ENCODE measurements at places on chromosomes 11 and 22.

DNA sequence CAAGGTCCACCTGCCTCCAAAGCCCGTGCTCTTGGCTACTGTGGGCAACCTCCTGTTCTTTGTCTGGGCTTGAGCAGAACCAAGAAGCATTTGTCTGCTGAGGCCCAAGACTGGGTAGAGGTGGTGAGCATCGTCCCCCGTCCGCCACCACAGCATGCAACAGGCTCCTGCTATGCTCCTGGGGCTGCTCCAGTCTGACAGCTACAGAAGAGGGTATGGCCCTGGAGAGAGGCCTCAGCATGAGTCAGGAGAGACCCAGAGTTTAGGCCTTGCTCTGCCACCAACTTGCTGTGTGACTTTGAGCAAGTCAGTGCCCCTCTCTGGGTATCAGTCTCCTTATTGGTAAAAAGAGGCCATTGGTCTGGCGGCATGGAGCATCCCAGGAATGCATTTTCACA, 91.2 kb downstream of the TP53I11 start:
- DNase-seq: no peak

DNA sequence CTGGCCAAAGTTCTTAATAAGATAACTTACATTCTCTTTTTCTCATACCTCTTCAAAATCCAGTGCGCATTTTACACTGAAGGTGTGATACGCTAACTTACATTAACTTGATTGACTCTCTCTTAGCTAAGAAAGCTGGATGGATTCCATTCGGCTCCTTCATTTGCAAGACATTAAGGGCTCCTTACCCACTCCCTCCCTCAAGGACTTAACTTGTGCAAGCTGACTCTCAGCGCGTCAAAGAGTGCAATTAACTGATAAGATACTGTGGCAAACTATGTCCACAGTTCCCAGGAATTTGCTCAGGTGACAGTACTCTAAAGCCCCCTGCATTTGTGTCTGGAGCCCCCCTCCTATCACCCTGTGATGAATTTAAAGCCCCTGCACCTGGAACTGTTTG, 6.4 kb upstream of the RFPL1 start:
- DNase-seq: no peak

GRCh38 chr22:28933321-28933720, 49.9 kb downstream of the ZNRF3 start:
- no peak for DNase-seq

DNA sequence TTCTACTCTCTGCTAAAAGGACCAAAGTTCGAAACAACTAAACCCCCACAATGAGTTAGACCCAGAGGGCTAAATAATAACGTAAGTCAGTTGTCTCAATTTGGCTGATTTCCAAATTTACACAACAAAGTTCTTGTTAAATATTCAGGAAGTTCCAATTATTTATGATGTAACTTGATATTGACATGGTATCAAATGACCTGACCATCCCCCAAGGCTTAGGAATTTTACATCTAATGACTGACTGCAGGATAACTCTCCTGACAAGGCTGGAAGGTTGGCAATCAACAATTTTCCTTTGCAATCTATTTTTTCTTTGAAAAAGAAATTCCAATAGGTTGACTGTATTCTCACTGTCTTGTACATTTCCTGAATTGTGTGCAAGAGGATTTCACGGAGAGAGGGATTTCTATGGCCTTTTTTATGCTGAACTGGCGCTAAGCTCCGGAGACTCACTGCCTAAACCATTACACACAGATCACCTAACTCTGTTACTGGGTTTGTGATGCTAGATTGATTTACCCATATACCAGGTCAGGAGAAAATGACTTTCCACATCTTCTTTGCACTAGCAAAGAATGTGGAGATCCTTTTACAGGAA, 9.6 kb upstream of the CDON start:
- DNase-seq: no peak

GRCh38 chr11:12841946-12842630, 167.0 kb upstream of the RASSF10 start:
- peak; percentile 69 for DNase-seq

- peak; percentile 45 for DNase-seq
Observed at GRCh38 chr11:120562806-120563425, 51.4 kb downstream of the GRIK4 start.

DNA sequence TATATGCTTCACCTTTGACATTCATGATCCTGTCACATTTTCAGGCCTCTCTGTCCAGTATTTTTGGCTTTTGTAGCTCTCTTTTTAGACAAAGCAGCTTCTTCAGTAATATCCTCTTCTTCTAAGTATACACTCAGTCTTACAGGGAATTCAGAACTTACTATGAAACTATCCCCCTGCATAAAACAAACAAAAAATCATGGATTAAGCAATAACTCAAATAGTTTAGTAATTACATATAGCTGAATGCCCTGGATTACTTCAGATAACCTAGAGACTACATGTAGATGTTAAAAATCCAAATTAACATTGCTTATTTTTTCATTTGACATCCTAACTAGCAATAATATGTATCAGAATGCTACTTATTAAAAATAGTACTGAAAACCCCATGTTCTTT, 5.2 kb downstream of the TAF1D start:
- DNase-seq: no peak

- no peak for DNase-seq
Observed at GRCh38 chr11:19711911-19712280, 741 bp upstream of the NAV2 start.

GRCh38 chr11:129374081-129374992, 1.3 kb upstream of the BARX2 start:
- DNase-seq: no peak

DNA sequence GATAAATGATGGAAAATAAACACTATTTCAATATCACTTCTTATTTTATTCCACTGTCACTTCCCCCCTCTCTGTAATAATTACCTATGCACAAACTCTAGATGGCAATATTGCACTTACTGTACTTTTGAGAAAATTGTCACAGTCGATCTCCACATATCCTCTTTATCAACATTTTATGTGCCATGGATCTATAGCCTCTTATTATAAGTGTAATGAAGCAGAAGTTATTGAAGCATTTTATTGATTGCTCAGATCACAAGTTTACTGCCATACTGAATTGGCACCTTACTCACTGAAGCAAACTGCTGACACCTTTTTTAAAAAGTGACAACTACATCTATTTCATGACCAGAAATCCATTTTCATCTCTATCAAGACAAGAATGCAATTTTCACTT, 133.4 kb downstream of the DCDC1 start:
- DNase-seq: no peak

GRCh38 chr11:16763746-16764145, 25.3 kb downstream of the C11orf58 start:
- no peak for DNase-seq

- DNase-seq: no peak
Observed at GRCh38 chr22:46537946-46538813, 760 bp upstream of the CELSR1 start.

- DNase-seq: no peak
Observed at GRCh38 chr11:45788887-45789286, 16.1 kb upstream of the SLC35C1 start.

GRCh38 chr11:70036971-70037882, 40.9 kb upstream of the ANO1 start:
- no peak for DNase-seq

- no peak for DNase-seq
Observed at GRCh38 chr22:39026509-39027150, 5.7 kb downstream of the APOBEC3D start.

DNA sequence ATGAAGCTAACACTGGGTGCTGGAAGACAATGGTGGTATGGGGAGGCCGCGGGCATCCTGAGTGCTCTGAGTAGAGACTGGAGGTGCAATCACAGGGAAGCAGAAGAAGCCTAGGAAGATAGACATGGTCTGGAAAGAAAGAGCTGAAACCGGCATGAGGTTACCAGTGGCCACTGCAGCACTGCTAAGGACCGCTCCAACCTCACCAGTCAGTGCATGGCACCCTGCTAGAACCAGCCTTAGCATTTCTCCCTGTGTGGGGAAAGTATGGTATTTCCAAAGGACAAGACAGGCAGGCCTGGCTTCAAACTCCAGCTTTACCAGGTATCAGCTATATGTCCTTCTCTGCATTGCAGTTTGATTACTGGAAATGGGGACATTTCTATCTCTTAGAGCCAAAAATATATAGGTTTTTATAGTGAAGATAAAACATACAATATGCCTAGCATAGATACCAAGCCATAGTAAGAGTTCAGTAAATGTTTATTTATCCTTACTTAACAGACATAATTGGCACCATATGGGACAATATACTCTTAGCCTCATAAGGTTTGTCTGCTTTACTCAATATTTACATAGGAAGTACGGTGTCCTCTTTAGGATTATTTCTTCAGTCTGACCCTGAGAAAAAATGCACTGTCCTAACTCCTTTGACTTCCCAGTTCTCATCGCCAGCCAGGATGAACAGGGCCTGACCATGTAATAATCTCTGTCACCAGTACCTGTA, 231.1 kb downstream of the TENM4 start:
- no peak for DNase-seq

- DNase-seq: peak; percentile 84
Observed at GRCh38 chr22:40436505-40437431, 66.4 kb downstream of the SGSM3 start.

- no peak for DNase-seq
Observed at GRCh38 chr22:30246814-30247376, 336 bp upstream of the LIF start.

GRCh38 chr11:88704485-88704884, 361.3 kb downstream of the GRM5 start:
- peak; percentile 28 for DNase-seq

- DNase-seq: no peak
Observed at GRCh38 chr22:32781695-32782094, 19.8 kb upstream of the TIMP3 start.

DNA sequence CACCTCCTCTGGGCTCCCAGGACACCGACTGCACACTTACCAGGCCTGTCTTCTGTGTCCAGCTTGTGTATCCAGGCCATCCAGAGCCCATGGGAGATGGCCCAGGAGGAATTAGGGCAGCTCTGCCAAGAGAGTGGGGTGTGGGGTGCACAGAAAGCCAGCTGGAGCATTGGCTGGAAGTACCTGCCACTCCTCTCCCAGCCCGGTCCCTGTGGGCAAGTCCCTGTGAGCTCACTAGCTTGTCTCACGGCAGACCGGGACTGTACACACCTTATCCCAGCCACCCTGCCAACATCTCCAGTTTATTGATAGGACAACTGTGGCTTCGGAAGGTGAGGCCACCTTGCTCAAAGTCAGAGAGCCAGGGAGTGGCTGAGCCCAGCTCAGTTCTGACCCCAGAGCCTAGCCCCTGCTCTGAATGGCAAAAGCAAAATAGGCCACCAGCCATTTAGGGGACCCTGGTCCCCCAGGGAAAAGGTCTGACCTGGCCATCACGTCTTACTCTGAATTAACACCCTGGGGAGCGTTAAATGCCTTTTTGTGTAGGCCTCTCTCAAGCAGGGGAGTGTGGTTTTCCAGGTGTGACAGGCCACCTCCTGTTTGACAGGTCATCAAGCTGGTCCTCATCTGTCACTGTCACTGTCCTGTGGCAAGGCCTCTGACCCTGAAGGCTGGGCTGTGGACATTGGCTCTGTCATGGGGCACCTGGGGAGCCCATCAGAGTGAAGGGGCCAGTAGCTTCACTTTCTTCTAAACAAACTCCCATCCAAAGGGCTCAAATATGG, 15.1 kb downstream of the UQCR10 start:
- DNase-seq: no peak

GRCh38 chr11:68399916-68400315, 60.6 kb upstream of the PPP6R3 start:
- DNase-seq: no peak

GRCh38 chr11:64971421-64972233, at the start of gene MAJIN:
MAJIN (minus strand) TSS chr11:64972108; CDS start chr11:64959405, 12,703 bp downstream.
- peak; percentile 91 for DNase-seq

DNA sequence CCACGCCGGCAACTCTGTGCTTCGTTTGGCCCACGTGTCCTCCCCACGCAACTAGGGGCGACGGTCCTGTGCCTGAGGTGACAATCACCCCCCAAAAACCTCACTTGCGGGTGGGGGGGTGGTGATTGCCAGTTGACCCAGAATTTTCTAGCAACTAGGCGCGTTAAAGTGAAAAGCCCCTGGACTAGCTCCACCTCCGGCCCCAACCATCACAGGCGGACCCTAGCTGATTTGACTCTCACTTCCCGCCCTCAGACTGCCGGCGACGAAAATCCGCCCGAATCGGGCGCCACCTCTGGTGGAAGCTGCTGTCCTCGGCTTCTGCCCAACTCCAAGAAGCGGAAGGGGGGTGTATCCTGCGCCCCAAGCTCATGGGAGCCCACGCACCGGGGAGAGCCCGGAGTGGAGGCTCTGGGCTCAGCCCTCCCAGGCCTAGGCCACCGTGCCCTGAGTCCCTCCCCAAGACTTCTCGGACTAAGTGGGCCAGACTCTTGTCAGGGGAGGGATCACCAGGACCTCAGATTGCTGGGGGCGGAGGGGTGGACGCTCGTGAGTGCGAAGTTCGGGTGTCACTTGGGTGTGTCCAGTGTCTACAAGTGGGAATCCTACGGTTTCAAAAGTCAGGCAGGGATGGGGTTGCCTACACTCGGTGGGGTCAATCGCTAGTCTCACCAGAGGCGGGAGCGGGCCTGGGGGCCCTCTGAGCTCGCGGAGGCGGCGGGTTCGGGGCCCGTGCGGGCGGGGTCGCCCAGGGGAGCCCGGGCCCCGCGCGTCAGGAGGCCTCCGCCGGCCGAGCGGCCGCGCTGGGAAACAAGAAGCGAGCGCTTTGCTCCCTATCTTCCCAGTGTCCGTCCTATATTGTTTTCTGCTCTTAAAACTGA, 12.3 kb downstream of the PAX6 start:
- DNase-seq: no peak

DNA sequence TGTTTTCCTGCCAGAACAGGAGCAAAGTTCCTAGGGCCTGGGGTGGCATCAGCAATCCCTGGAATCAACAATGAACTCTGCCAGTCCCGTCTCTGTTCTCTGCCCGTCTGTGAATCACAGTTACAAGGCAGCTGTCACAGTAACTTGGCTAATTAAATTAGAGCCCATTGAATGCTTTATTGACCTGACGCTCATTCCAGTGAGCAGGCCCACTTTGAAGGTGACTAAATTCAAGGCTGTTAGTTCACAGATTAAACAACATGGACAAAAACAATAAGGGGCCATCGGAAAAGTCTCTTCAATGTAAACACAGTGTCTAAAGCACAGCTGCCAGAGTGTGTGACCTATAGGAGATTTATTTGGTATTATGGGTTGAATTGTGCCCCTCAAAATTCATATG, 17.7 kb upstream of the TMPRSS5 start:
- DNase-seq: no peak

DNA sequence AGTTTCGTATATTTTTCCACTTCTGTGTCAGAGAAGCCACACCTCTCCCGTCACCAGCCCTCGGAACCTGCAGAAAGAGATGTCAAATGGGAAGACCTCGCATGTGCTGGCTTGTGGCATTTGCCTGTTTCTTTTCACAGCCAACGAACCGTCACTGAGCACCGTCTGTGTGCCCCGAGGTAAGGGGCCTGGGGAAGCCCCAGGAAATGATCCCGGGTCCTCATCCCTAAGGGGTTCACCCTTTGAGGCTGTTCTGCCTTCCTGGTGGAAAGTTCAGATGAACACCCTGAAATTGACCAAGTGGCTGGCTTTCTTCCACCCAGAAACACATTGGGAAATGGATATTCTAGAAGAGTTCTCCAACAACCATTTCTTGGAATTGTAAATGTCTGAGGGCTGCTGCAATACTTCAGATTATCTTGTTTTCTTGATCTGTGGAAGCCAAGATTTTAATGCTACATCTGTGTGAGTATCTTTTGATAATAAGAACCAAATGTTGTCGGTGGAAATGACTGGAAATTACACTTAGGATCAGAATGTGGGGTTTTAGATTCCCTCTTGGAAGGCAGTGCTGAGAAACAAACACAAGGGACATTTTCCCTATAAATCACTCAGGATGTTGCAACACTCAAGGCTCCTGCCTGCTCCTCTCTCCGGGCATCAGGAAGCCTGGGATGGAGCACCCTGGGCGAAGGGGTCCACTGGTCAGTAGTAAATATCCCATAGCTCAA, 37.6 kb downstream of the RIBC2 start:
- DNase-seq: peak; percentile 87
